ENCODE measurements at places on chromosomes 11 and 22. TPM values are rescaled to one million over a fixed set of nuclear protein-coding genes. Genes with fewer than 3 reads are reported as not detected.
A peak's percentile ranks its signal among the peaks of the same experiment; 100 is the strongest.

The MMP12 gene
- not detected for total RNA-seq

The CALCA gene
- total RNA-seq = not detected

The PKNOX2 gene
- total RNA-seq = 30.0 TPM

- H3K4me1 ChIP-seq = peaks cover 47% of the 10 kb centered on the region
- DNase-seq = peak; percentile 89
- H3K27ac ChIP-seq = peak overlapping the region; percentile 81
- no peaks in the 10 kb centered on the region for H3K27me3 ChIP-seq
- H3K4me3 ChIP-seq = peak overlapping the region; percentile 43
These were observed 116.8 kb upstream of the NNMT start for GRCh38 chr11:114179234-114179941.

DNA sequence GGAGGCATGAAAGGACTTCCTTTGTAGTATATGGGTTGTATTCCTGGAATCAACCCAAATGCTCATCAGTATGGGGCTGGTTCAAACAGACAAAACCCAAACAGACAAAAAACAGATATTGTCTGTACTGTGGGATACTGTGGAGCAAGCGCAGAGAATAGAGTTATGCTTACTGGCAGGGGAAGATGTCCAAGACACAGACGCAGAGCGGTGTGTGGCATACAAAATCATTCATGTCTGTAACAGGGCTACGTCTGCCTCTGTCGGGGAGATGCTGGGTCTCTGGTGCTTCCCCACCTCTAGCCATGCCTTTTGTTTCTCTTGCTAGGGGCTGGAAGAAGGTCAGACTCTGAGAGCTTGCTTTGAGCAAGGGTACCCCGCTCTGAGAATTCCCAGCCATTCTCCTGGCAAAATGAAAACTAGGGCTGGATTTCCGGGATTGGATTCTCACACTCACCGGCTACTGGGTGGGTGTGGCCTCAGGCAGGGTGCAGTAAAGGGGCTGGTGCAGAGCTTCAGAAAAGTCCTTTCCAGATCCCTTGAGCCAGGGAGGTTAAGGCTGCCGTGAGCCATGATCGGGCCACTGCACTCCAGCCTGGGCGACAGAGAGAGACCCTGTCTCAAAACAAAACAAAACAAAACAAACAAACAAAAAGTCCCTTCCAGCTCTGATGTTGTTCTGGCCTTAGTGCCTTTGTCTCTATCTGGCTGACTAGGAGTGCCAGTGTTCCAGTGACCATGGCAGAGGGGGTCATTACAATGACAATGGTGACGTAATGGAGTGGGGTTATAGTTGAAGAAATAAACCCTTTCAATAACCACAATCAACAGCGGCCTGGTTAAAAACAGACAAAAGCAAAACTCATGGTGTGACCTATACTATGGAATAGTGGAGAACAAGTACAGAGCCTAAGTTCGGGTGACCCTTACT, 2.9 kb upstream of the ABCC8 start:
- H3K4me3 ChIP-seq = no peak overlapping the region
- no peaks in the 10 kb centered on the region for H3K27me3 ChIP-seq
- no peak overlapping the region for H3K27ac ChIP-seq
- no peaks in the 10 kb centered on the region for H3K4me1 ChIP-seq
- no peak for DNase-seq
